ENCODE measurements at places on chromosomes 11 and 22. TPM values are rescaled to one million over a fixed set of nuclear protein-coding genes. Genes with fewer than 3 reads are reported as not detected.

STK33 gene
- polyA plus RNA-seq: 10.1 TPM

GNG3 gene
- 0.26 TPM for polyA plus RNA-seq

FGF19 gene
- 0.07 TPM for polyA plus RNA-seq

P4HA3 gene
- 0.19 TPM for polyA plus RNA-seq

ACR gene
- polyA plus RNA-seq: 0.34 TPM

POU2AF1 gene
- 0.73 TPM for polyA plus RNA-seq

ANAPC15 gene
- 35.0 TPM for polyA plus RNA-seq

CSF2RB gene
- polyA plus RNA-seq: 0.87 TPM

SF1 gene
- polyA plus RNA-seq: 181 TPM

SYCE3 gene
- polyA plus RNA-seq: 0.45 TPM

TBX10 gene
- polyA plus RNA-seq: 0.28 TPM

CALCA gene
- not detected for polyA plus RNA-seq

Data from pancreas (tissue), 10 donors.